ENCODE measurements at places on chromosomes 11 and 22.

DNA sequence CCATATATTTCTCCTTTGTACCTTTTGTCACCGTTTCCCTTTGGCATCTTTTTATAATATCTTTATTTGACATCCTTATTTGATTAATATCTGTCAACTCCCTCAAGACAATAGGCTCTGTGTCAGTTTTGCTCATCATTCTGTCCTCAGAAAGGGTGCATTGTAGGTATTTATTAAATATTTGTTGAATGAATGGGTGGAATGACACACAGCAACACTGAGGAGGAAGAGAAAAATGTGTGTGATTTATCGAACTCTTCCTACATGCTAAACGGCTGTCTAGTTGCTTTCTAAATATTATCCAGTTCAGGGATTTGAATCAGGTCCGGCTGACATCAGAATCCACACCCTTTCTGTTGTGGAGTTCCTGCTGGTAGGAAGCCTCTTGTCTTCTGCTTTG lies 98.2 kb downstream of the NAV2 start:
- no peak for DNase-seq

DNA sequence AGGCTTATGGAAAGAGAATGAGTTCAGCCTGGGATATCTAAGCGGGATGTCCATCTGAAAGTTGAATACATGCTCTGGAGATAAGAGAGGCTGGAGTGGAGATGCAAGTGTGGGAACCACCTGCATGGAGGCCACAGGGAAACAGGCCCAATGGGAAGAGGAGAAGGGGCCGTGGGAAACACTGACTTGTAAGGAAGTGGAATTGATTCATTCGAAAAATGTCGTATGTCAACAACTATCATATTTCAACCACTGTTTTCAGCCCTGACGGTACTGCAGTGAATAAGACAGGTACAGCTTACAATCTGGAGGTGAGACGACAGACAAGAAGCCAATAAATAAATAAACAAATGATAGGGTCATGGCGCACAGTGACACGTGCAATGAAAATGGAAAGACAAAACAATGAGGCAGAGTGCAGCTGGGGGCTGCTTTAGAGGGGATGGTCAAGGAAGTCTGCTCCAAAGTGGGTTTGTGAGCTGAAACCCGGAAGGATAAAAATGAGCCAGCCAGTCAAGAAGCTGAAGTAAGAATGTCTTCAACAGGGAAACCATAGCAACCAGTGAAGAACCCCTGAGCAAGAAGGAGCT lies 35.9 kb downstream of the EFCAB6 start:
- DNase-seq = no peak

DNA sequence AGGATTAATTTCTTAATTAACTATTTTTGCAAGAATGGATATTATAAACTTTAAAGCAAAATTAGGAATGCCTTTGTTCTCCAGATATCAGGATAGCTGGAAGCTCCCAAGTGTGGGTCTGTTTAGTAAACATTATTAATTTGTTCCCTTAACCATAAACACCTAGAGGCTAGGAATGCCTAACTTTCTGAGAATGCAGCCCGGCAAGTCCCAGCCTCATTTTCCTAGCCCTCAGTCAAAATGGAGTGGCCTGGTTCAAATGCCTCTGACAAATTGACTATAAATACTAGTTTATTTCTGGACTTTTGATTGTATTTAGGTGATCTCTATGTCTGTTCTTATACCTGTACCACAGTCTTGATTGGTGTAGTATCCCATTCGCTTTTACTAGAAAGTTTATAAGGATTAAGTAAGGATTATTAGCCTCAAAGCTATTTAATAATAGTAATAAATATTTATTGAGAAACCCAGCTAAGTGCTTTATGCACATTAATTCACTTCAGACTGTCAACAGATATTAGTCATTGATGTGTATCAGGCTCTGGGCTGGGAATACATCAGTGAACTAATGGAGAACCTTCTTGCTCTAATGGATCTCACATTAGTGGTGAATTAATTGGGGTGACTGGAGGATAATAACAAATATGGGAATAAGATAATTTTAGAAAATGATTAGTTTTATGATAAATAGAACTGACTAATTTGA lies 25.8 kb downstream of the PPME1 start:
- DNase-seq = no peak

DNA sequence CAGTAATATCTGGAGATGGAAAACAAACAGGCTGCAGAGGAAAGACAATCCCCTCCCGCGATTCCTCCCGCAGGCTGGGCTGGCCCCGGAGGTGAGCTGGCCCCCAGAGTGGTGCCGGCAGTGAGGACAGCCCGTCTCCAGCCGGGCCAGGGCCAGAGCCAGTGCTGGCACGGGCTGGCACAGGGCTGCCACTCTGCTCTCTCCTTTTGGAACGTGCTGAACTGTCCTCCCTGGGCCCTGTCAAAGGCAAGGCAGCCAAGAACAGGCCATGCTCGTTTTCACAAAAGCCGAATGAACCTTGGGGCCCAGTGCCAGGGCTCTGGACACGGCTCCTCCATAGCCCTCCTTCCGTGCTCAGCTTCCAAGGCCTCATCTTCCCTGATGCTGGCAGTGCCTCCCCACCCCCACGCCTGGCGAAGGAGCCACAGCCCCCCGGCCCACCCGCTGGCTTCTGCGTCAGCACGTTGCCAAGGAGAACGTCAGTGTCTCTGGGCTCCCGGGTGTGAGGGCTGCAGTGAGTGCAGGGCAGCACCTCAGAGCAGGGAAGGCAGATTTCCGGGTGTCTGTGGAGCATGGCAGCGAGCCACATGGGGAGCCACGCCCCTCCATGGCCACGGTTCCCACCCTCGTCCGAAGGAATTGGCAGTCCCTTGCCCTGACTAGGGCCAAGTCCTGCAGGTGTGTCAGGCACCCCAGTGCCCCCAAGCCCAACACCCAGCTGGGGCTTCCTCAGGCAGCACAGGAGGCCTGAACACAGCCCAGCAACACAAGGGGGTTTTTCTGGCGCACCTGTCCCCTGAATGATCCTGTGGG lies 28.6 kb downstream of the GNAZ start:
- no peak for DNase-seq

- DNase-seq = no peak
Observed at GRCh38 chr11:47518212-47518964, 34.5 kb downstream of the CELF1 start.

- DNase-seq = no peak
Observed at GRCh38 chr11:134731213-134731961, 319.3 kb upstream of the B3GAT1 start.

DNA sequence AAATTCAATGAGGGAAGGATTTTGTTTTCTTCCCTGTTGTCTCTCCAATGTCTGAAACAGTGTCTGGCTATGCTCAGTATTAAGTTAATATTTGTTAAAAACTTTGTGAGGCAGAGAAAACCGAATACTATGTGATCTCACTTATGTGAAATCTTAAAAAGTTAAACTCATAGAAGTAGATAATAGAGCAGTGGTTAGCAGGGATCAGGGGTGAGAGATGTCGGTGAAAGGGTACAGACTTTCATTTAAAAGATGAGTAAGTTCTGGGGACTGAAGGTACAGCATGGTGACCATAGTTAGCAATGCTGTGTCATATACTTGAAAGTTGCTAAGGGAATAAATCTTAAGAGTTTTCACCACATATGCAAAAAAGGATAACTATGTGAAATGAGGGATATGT lies 244.6 kb downstream of the AASDHPPT start:
- peak; percentile 71 for DNase-seq

DNA sequence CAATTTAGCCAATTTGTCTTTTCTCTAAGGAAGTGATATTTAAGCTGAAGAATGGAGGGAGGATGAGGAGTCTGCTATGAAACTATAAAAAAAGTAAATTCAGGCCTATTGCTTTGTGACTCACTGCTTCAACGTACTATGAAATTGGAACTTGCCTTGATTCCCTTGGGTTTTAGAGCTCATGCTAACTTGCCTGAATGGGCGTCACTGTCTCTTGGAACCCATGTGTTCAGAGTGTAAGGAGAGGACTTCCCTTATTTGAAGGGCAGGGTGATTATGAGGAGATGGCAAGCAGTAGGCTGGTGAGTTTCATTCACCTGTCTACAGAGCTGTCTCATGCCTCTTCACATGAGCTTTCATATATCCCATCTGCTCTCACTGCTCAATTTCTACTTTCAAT lies 28.7 kb upstream of the WT1 start:
- no peak for DNase-seq

- DNase-seq = no peak
Observed at GRCh38 chr11:3163241-3163981, 1.7 kb downstream of the OSBPL5 start.

DNA sequence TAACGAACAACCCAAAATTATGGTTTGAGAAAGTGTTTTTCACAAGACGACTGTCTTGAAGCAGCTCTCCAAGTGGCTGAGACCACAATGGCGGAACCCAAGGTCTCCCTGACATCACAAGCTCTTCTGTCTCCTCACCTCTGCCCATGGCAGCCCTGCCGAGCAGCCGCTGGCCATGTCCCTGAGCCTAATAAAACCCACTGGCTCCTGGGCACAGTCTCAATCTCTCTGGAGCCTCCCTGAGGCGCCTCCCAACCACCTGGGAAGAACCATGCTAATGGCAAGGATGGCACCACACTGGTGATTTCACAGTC lies 50.0 kb downstream of the CLTCL1 start:
- DNase-seq = no peak

DNA sequence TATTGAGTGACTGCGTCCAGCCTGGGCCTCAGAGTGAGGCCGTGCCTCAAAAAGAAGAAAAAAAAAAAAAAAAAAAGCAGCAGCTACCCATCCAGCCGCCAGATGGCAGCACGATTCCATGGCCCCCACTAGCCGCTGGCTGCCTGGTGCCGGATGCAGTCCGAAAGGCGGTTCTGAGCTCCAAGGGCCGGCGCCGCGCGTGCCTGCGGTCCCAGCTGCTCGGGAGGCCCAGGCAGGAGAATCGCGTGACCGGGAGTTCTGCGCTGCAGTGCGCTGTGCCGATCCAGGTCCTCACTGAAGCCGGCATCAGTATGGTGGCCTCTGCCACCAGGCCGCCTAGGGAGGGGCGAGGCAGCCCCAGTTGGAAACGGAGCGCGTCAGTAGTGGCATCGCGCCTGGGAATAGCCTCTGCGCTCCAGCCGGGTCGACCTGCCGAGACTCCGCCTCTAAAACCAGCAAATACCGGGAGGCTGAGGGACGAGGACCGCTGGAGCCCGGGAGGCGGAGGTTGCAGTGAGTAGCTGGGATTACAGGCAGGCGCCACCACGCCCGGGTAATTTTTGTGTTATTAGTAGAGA lies 19.3 kb downstream of the SCARF2 start:
- peak; percentile 38 for DNase-seq

- DNase-seq = no peak
Observed at GRCh38 chr22:27632451-27633295, 168.9 kb downstream of the MN1 start.

- DNase-seq = peak; percentile 90
Observed at GRCh38 chr11:80031014-80031600, 590.3 kb upstream of the TENM4 start.

GRCh38 chr22:25362215-25362882 lies 142.9 kb downstream of the CRYBB2 start:
- peak; percentile 8 for DNase-seq

- DNase-seq = no peak
Observed at GRCh38 chr11:43927925-43928707, 14.3 kb upstream of the C11orf96 start.

DNA sequence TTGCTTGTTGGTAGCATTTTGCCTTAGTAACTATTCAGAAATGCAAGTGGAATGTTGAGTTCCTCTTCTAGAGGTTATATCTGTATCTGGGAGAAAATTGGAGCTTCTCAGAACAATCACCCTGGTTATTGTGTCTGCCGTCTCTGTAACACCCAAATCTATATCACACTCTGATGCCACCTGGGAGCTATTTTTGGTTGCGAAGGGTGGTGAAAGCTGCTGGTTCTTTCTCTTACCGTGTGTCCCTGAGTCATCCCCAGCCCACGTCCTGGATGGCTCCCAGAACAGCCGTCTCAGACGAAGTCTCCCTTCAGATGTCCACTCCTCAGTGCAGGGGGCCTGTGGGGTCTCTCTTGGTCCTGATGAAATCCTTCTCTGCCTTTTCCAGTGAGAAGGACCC lies 83.5 kb downstream of the C22orf31 start:
- peak; percentile 54 for DNase-seq

DNA sequence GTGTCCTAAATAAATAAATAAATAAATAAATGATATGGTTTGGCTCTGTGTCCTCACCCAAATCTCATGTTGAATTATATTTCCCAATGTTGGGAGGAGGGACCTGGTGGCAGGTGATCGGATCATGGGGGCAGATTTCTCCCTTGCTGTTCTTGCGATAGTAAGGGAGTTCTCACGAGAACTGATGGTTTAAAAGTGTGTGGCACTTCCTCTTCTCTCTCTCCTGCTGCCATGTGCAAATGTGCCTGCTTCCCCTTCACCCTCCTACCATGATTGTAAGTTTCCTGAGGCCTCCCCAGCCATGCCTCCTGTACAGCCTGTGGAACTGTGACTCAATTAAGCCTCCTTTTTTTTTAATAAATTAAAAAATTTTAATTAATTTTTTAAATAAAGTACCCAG lies 138.2 kb downstream of the FBXO7 start:
- no peak for DNase-seq

DNA sequence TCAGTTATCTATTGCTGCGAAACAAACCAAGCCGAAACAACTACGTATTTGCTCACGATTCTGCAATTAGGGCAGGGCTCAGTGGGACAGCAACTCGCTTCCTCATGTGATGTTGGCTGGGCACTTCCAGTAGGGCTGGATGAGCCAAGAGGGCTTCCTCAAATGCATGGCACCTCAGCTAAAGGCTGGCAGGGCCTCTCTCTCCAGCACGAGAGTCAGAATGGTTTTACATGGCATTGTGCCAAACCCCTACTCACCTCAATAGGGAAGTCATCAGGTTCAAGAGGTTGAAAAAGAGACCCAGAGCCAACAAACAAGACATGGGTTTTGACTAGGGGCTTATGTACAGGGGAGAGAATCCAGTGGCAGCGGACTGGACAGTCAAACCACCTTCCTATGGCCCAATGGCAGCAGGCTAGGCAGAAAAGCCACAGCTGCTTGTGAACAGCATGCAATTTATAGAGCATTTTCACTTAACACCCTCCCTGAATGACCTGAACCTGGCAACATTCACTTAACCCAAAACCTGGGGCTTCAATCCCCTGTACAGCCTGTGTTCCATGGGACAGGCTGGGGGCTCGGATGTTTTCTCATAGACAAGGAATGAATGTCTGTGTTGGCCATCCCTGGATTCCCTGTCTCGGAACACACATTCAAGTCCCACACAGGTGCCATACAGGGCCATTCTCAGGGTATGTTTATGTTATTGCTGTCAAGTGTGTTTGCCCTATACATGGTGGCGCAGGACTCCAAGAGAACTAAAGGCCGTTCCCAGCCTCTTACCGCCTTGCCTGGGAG lies 154.2 kb upstream of the NAV2 start:
- DNase-seq = no peak

DNA sequence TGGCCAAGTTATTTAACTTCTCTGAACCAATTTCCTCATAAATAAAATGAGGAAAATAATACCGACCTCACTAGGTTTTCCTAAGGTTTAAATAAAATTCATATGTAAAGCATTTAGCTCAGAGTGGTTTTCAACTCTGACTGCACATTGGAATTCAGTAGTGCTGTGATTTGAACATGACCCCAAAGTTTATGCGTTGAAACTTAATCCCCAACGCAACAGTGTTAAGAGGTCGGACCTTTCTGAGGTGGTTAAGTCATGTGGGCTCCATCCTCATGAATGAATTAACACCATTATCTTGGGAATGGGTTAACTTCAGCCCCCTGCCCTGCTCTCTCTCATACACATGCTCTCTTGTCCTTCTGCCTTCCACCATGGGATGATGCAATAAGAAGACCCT lies 322.2 kb downstream of the AASDHPPT start:
- no peak for DNase-seq
